ENCODE measurements at places on chromosomes 7 and 10. TPM values are rescaled to one million over a fixed set of nuclear protein-coding genes. Genes with fewer than 3 reads are reported as not detected.

The HYAL4 gene
- under 0.01 TPM for total RNA-seq

The ORC5 gene
- total RNA-seq = 22.4 TPM

The LIPK gene
- not detected for total RNA-seq

The GNG11 gene
- total RNA-seq = 146 TPM

The HTR5A gene
- not detected for total RNA-seq

The NKX2-3 gene
- not detected for total RNA-seq

The NEUROG3 gene
- total RNA-seq = not detected

The SSC4D gene
- total RNA-seq = 0.47 TPM

The SPDYE5 gene
- total RNA-seq = not detected

The MYH16 gene
- total RNA-seq = 0.38 TPM

The AGAP6 gene
- total RNA-seq = 3.6 TPM

The NRCAM gene
- 57.6 TPM for total RNA-seq

The GNGT1 gene
- total RNA-seq = not detected

The MGAM2 gene
- total RNA-seq = under 0.01 TPM

The PNLIP gene
- not detected for total RNA-seq

The BAIAP2L1 gene
- 0.47 TPM for total RNA-seq

The LANCL2 gene
- 22.2 TPM for total RNA-seq

The KIAA1549 gene
- total RNA-seq = 2.3 TPM

The SH2D4B gene
- total RNA-seq = 0.09 TPM

The SPDYE11 gene
- total RNA-seq = not detected

The CALCR gene
- total RNA-seq = not detected

The CUBN gene
- total RNA-seq = 1.4 TPM

The PNLIPRP3 gene
- not detected for total RNA-seq

The C7orf57 gene
- total RNA-seq = 0.09 TPM

The CYP2C19 gene
- total RNA-seq = not detected

The COX15 gene
- 31.4 TPM for total RNA-seq

The KNDC1 gene
- total RNA-seq = under 0.01 TPM

The FAM241B gene
- total RNA-seq = 0.18 TPM

The SPDYE2 gene
- not detected for total RNA-seq

The KCNIP2 gene
- 0.27 TPM for total RNA-seq

The ICA1 gene
- total RNA-seq = 29.2 TPM

The FAM171A1 gene
- 35.8 TPM for total RNA-seq

Data from endothelial cell of coronary artery (primary cell).